Spinal cord (tissue), 10 donors: ENCODE measurements at places on chromosomes 2 and 18.

DNA sequence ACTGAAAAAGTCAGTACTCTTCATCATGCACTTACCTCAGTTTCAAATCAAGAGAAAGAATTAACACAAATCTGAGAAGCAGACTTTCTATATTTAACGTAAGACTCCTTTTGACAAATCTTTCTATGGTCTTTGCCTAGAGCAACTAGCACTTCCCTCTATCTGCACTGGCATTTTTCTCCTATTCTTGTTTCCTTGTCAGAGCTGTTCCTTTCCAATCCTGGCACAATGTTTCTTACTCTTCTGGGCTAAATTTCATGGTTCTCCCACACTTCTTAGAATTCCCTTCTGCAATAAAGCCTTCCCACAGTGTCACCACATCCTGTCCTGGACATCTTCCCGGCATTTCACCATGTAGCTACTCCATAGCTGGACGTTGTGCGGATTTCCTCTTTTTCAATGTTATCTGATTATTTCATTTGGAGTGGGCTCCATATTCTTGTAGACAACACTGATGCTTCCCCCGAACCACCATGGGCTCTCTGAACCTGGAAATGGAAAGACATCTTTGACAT is 144.7 kb upstream of the CTNNA2 start:
- no peak for DNase-seq

DNA sequence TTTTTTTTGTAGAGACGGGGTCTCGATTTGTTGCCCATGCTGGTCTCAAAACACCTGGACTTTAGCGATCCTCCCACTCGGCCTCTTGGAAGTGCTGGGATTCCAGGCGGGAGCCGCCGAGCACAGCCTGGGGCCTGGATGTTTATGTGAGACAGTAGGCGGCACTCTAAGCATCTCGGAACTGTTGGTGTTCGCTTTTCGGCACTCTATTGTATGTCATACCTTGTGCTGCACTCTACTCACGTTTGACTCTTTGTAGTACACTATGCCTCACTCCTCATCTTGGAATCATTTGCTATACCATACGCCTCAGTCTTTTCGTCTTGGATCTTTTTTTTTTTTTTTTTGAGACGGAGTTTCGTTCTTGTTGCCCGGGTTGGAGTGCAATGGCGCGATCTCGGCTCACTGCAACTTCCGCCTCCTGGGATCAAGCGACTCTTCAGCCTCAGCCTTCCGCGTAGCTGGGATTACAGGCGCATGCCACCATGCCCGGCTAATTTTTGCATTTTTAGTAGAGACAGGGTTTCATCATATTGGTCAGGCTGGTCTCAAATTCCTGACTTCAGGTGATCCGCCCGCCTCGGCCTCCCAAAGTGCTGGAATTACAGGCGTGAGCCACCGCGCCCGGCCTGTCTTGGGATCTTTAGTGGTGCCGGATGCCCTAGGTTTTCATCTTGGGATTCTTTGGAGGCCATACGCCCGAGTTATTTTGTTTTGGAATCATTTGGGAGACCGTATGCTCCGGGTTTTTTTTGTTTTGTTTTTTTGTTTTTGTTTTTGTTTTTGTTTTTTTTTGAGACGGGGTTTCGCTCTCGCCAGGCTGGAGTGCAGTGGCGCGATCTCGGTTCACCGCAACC is 24.2 kb upstream of the ZDBF2 start:
- no peak for DNase-seq

DNA sequence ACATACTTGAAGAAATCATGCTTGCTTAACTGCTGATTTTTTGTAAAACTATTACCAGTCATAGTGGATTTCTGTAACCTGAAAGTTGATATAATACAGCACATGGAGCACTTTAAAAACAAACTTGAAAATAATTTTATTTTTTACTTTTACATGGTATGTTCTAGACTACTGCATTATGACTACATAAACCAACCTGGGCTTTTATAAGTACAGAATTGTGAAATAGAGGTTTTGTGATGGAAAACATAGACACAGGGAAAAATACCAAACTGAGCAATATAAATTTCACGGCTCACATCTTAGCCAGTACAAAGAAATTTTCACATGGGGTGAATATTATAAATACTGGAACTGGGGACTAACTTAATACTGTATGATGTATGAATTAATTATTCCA is 59.3 kb upstream of the CTIF start:
- no peak for DNase-seq

GRCh38 chr2:239629926-239630617 is 229.3 kb upstream of the HDAC4 start:
- no peak for DNase-seq
